Occipital lobe (tissue), 3 donors: ENCODE measurements at places on chromosomes 11 and 22. TPM values are rescaled to one million over a fixed set of nuclear protein-coding genes. Genes with fewer than 3 reads are reported as not detected.

The MGAT3 gene
- 24.8 TPM for total RNA-seq

The KCTD14 gene
- 0.78 TPM for total RNA-seq

The JHY gene
- total RNA-seq = 6.2 TPM

The CASTOR1 gene
- 2.7 TPM for total RNA-seq

- no peak for DNase-seq
These were observed 27.7 kb upstream of the MUC5B start for GRCh38 chr11:1194977-1195681.

GRCh38 chr11:2881981-2882375, 3.6 kb downstream of the CDKN1C start:
- DNase-seq = no peak

GRCh38 chr11:46414879-46415278, 23.3 kb upstream of the CHRM4 start:
- DNase-seq = no peak

GRCh38 chr22:31995046-31995445, 48.0 kb upstream of the SLC5A1 start:
- no peak for DNase-seq

GRCh38 chr22:49352361-49353169, 475.1 kb downstream of the BRD1 start:
- DNase-seq = no peak

DNA sequence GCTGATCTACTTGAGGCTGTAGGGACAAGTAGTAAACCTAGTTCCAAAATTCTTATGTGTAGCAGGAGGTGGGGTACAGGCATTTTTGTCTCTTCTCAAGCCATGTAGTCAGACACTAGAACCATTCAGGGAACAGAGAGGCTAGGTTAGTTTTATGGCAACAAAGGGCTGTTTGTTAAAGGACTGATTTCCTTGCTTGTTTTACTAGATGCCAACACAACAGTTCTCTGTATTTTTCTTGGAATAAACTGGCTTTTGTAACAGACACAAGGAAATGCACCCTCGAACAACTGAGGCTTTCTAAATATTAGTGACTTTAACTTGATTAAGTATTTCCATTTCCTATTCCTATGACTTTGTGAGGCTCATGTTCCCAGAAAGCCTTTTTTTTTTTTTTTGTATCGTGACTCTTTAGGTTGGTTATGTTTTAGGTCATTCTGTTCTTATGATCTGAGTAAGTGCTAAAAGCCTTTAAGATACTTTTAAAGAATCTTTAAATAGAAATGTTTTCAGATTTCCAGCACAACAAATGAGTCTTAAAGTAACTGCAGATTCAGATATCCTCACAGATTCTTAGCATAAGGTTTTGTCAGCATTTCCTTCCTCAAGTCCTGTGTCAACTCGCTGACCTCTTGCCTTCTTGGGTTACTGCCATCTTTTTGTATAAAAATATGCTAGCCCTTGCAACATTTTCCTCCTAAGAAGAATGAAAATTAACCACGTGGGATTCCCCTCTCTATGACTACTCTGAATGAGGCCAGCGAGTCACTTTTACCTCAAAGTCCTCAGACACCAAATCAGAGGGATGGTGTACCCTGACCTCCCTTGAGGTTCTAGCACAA, 92.5 kb downstream of the CCDC83 start:
- DNase-seq = no peak

- DNase-seq = no peak
These were observed 68.4 kb downstream of the MYEOV start for GRCh38 chr11:69362315-69362714.

- DNase-seq = no peak
These were observed 531.1 kb downstream of the TBC1D22A start for GRCh38 chr22:47293368-47294221.

DNA sequence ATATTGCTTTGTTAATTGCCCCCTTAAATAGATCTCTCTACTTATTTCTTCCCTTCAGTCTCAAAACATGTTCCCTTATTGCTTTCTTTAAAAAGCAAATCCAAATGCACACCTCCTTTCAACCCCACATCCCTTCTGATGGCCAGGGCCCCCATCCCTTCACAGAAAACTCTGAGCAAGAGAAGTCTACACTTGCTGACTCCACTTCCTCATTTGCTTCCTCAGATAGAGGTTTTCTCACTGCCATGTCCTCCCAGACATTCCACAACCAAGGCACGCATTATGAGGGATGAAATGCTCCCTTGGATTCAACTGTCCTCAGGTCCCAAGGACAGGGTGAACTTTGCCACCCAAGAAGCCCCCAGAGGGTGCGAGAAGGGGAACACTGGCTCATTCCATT, 43.1 kb downstream of the CSNK2A3 start:
- DNase-seq = no peak

- DNase-seq = no peak
These were observed 642.6 kb upstream of the CCDC179 start for GRCh38 chr11:23502826-23503225.

DNA sequence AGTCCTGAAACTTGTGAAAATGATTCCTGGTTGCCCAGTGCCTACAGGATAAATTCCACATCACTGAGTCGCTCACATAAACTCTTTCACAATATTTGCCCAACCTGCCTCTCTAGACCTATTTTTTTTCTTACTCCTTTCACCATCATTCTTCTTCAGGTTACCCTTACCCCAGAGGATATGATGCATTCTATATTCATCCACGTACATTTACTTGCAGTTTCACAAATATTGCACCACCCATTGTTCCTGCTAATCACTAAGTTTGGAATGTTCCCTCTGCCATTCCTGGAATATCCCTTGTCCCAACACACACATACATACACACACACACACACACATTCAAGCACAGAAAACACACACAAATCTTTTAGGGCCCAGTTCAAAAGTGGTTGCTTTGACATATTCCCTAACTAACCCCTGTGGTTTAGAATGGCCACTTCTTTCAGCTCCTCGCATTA, 379.5 kb downstream of the ETS1 start:
- no peak for DNase-seq
